Neural crest cell (in vitro differentiated cells): ENCODE measurements at places on chromosomes 7 and 10.

DNA sequence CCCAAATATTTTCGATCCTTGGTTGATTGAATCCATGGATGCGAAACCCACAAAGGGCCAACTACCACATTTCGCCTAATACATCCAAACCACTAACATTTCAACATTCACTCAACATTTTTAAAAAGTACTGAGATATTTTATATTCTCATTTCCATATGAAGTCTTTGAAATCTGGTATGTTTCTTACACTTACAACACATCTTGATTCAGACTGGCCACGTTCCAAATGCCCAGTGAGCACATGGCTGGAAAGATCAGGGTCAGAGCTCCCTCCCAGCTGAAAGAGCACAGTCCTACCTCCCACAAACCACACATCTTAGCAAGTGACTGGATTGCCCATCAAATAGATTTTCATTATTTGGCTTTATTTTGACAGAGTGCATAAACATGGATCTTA is 18.9 kb downstream of the NCAPG2 start:
- no peak for DNase-seq

- DNase-seq: no peak
Measured at GRCh38 chr7:92785923-92786322, 50.5 kb downstream of the CDK6 start.

GRCh38 chr7:84040355-84040754 is 154.2 kb downstream of the SEMA3A start:
- DNase-seq: peak; percentile 28

DNA sequence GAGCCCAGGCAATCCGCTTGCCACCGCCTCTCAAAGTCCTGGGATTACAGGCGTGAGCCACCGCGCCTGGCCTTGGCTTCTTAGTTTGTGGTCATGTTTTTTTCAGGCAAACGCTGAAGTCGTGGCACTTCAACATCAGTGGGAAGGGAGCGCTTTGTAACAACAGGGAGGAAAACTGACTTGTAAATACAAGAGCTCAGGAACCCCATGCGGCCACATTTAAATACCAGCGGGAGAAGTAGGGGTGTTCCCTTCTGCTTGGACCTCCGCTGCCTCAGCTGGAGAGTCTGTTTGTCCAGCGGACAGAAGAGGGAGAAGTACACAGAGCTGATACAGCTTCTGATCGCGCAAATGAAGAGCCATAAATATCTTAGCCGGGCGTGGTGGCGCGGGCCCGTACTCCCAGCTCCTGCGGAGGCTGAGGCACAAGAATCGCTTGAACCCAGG is 108.7 kb upstream of the KMT2C start:
- no peak for DNase-seq

DNA sequence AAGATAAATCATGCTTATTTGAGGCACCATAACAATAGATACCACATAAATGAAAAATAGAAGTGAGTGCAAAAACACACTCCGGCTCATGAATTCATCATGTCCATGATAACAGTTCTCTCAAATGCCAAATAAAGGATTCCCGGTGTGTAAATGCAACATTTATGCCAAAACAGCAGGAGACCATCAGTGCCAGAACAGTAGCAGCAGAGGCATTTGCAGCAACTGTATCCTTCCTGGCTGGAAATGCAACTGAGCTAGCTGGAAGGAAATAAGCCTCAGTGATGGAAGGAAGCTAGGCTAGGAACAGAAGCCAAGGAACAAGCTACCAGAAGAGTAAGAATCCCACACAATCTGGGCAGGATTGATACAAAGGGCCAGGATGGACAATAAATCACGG is 79.9 kb upstream of the THSD7A start:
- no peak for DNase-seq

GRCh38 chr7:129924602-129925001 is 28.2 kb downstream of the UBE2H start:
- DNase-seq: no peak

DNA sequence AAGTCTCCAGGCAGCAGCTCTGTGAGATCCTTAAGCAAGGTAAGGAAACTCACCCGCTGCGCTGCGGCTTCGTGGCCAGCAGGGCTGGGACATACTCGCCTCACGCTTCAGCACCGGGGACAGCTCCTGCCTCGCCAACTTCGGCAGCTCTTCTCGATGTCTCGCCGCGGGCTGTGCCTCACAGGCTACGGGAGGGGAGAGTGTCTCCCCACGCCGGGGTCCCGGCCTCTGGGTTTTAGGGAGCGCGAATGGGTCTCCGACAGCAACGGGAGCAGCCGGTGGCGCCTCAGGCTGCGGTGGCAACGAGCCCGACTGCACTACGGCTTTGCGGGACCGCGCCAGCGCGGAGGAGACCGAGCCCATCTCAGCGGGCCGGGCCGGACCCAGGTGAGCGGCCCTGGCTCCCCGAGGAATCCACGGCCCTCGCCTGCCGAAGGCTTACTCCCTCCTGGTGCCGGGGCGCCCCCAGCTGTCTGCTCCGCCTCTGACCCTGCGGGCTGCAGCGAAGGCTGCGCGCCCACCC is 62.4 kb downstream of the LSM5 start:
- peak; percentile 91 for DNase-seq

GRCh38 chr7:92697414-92697813 is 107.2 kb upstream of the FAM133B start:
- DNase-seq: no peak

- no peak for DNase-seq
Measured at GRCh38 chr7:133275008-133275407, 22.1 kb downstream of the EXOC4 start.

GRCh38 chr7:83640240-83640639 is 8.7 kb downstream of the SEMA3E start:
- DNase-seq: no peak

GRCh38 chr10:77007834-77008233 is 629.8 kb downstream of the KCNMA1 start:
- no peak for DNase-seq

DNA sequence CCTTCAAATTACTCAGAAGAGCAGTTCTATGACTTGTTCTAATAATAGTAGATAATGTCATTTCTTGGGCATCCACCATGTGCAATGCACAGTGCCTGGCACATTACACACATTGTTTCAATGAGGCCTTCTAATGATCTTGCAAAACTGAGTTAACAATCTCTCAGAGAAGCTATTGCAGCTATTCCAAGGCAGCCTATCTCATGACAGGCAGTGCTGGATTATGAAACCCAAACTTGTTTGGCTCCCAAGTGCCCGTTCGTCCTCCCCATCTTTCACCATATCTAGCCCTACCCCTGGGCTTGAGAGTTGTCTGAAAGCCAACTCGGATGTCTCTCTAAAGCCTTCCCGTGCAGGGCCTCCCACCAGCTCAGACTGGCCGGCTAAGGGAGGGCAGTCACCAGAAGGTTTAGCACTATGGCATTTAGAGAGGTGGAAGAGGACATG is 405.1 kb downstream of the PLXNA4 start:
- DNase-seq: no peak

DNA sequence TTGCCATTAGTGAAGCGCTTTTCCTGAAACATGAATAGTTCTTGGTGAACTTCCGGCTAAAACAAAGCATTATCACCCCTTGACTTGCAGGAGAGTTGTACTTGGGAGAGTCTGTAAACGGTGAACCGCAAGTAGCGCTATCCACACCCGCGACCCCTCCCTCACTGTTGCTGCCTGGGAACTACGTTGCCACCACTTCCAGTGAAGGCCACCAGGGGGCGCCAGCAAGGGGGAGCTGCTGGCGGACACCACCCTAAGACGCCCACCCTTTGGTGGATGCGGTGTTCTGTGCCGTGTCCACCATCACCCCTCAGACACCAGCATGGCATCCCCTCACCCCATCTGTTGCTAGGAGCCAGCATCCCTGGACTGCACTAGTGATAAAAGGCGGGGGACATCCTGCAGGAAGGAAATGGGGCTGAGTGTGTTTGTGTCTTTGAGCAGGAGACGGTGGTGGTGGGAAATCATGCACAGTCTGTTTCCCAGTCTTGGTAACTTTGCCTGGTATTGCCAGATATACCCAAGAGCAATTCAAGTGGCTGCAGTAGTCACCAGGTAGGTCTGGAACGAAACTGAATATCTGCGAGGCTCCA is 298.2 kb downstream of the FRMD4A start:
- peak; percentile 57 for DNase-seq

- no peak for DNase-seq
Measured at GRCh38 chr7:151079199-151079910, 1.3 kb downstream of the FASTK start.

GRCh38 chr10:123554656-123555055 is 111.5 kb upstream of the GPR26 start:
- no peak for DNase-seq

DNA sequence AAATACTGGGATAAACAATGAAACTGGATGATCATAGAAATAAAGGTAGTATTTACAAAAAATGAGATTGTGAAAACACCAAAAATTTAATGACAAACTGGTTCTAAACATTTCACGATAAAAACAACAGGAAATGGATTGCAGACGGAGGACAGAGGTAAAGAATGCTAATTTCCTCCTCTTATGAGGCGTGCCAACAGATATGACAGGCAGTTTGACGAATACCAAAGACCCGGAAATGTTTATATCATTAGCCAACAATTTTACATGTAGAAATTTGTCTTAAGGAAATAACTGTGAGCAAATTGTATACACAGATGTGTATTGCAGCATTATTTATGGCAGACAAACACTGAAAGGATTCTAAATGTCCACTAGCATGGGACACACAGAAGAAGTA is 162.0 kb upstream of the MGMT start:
- no peak for DNase-seq

DNA sequence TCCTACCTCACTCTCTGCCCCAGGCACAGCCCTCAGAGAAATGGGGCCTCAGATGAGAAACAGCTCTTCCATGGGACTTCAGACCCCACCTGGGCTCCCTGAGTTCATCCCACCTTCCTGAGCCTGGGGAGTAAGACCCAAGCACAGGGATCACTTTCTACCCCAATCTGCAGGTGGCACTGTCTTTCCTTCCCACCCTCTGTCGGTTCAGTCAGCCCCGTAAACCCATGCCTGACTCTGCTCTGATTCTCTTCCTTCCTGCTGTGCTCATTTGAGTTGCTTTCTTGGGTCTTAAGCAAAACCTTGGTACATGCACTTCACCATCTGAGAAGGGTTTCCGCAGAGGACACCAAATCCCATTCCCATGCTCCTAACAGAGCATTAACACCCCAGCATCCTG is 306.4 kb upstream of the CDC14C start:
- no peak for DNase-seq

GRCh38 chr10:99708428-99709012 is 23.4 kb downstream of the COX15 start:
- no peak for DNase-seq

DNA sequence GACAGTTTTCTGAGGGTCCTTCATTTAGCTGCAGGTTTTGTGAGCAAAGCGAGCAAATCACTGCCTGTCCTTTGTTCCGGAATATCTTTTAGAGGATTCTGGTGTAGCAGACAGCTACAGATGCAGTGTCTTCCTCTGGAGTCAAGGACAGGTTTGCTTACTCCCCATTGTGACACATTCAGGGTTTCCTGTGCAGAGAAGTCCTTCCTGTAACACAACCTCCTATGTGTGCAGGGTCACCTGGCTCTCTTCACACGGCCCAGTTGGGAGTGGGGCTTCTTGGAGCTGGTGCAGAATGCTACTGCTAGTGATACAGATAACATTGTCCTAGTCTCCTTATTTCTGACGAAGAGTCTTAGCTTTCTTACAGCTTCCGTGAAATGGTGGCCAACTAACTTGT is 47.9 kb downstream of the RBM33 start:
- DNase-seq: no peak

- no peak for DNase-seq
Measured at GRCh38 chr7:112097524-112097923, 108.7 kb downstream of the DOCK4 start.

DNA sequence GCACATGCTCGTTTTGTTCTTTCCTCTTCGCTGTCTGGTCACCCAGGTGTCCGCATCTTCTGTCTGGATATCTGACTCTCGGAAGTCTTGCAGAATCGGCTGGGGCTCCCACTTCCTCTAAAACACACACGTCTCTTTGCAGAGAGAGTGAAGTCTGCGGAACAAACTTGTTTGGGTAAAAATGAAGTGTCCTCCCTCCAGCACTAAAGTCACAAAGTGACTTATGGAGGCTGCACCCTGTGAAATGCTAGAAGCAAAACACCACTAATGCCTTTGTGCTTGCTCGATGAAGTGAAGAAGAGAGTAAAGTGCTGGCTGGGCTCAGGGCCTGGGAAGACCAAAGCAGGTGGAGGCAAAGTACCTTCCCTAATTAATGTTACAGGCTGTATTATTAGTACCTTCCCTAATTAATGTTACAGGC is 71.4 kb downstream of the FGFR2 start:
- DNase-seq: no peak

DNA sequence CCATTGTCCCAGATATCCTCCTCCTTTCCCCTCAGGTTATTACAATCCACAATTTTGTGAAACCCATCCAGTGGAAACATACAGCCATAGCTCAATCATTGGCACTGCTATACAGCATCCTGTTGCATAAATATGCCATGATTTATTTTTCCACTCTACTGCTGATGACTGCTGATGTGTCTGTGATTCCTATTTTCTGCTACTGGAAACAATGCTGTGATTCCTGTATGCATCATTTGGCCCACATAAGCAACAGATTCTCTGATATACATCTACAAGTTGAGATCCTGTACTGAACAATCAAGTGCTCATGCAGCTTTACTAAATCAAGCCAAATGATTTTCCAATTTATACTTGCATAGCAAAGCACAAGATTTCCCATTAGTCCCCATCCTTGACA is 39.6 kb downstream of the CUL2 start:
- DNase-seq: no peak

- DNase-seq: no peak
Measured at GRCh38 chr7:112211348-112211907, 4.9 kb downstream of the ZNF277 start.

GRCh38 chr7:97971120-97971989 is 18.6 kb downstream of the OCM2 start:
- DNase-seq: no peak

DNA sequence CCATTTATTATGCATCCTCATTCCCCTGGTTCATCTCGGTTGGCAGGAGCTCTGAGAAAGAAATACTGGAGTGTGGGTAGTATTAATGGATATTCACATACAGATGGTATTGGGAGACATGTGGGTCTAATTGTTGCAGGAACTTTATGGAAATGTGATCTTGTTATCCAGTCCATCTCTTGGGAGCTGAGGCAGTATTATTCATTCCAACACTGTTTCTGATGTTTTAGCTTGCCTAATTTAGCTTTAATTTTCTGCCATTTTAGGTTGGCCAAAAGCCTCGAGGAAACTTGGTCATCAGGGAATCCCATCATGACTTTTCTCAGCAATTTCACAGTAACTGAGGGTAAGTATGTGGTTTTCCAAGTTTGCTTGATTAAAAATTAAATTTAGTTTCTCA is 125.7 kb downstream of the ABCA13 start:
- DNase-seq: no peak

- no peak for DNase-seq
Measured at GRCh38 chr7:45390731-45391130, 183.4 kb upstream of the ADCY1 start.

DNA sequence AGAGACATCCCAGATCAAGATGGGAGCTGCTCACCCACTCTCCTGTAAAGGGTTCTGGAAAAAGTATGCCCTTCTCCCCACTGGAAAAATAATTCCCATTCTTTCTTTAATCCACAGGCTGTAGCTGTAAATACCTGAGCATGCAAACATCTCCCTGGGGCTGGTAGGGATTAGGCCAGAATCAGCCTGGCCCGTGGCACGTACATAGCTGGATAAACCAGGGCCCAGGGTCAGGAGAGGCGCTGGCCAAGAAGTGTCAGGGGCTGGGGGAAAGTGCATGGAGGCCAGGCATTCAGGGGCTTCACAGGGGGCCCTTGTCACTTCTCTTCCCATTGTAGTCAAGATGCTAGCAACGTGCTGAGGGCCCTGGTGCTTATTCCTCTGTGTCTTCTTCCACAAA is 30.7 kb upstream of the AQP1 start:
- no peak for DNase-seq

- DNase-seq: peak; percentile 12
Measured at GRCh38 chr7:123682690-123683089, 27.0 kb downstream of the LMOD2 start.
